ENCODE measurements at places on chromosomes 16 and 17. TPM values are rescaled to one million over a fixed set of nuclear protein-coding genes. Genes with fewer than 3 reads are reported as not detected.
A peak's percentile ranks its signal among the peaks of the same experiment; 100 is the strongest.

GRCh38 chr16:11615748-11616447 is 29.2 kb upstream of the LITAF start:
- H3K4me3 ChIP-seq: peak overlapping the region; percentile 63
- H3K27ac ChIP-seq: peak overlapping the region; percentile 83
- H3K27me3 ChIP-seq: no peaks in the 10 kb centered on the region
- DNase-seq: no peak
- no peaks in the 10 kb centered on the region for H3K36me3 ChIP-seq
- H3K4me1 ChIP-seq: peaks cover 61% of the 10 kb centered on the region

Gene TP53TG3C
- not detected for polyA plus RNA-seq

Gene TTLL6
- not detected for polyA plus RNA-seq

DNA sequence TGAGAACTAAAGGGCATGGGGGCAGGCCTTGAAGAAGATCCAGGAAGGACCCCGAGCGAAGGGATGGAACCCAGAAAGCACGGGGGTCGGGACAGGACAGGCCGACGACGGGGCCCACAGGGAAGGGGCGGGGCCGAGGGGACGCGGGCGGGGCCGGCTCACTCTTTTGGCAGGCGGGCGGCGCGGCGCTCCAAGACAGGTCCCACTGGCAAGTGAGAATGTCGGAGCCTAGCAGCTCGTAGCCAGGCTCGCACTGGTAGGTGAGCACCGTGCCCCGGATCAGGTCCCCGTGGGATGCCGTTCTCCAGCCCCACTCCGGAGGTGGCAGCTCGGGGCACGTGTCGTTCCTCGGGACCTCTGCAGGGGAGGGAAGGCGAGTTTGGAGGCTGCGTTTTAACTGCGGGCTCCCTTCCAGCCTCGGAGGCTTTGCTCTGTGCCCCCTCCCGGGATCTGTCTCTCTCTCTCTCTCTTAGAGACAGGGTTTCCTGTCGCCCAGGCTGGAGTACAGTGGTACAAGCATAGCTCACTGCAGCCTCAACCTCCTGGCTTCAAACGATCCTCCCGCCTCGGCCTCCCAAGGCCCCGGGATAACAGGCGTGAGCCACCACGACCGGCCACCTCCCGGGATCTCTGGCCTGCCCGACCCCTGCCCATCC is 13.7 kb upstream of the CDIPT start:
- peaks cover 16% of the 10 kb centered on the region for H3K4me1 ChIP-seq
- peaks cover 34% of the 10 kb centered on the region for H3K27me3 ChIP-seq
- H3K36me3 ChIP-seq: no peaks in the 10 kb centered on the region
- H3K27ac ChIP-seq: no peak overlapping the region
- DNase-seq: peak; percentile 15

Gene SPHK1
- polyA plus RNA-seq: 0.31 TPM

DNA sequence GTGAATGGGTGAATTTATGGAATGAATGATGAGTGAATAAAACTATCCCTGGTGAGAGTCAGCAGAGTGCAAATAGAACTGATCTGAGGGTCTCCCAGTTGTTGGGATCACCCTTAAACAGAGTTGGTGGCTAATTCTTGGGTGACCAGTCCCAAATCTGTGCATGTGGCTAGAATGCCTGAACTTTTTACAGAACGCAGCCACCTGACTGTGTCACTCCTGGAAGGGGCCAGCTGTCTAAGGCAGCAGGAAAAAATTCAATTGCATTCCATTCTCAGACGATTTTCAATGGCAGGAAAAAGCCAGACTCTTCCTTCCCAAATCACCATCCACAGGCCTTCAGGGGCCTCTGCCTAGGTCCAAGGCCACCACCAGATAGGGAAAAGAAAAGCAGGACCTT is 43.5 kb downstream of the BEAN1 start:
- H3K27ac ChIP-seq: no peak overlapping the region
- peaks cover 11% of the 10 kb centered on the region for H3K4me1 ChIP-seq
- H3K4me3 ChIP-seq: no peak overlapping the region
- DNase-seq: no peak
- H3K27me3 ChIP-seq: peaks cover 14% of the 10 kb centered on the region

Gene KDM6B
- polyA plus RNA-seq: 0.28 TPM

DNA sequence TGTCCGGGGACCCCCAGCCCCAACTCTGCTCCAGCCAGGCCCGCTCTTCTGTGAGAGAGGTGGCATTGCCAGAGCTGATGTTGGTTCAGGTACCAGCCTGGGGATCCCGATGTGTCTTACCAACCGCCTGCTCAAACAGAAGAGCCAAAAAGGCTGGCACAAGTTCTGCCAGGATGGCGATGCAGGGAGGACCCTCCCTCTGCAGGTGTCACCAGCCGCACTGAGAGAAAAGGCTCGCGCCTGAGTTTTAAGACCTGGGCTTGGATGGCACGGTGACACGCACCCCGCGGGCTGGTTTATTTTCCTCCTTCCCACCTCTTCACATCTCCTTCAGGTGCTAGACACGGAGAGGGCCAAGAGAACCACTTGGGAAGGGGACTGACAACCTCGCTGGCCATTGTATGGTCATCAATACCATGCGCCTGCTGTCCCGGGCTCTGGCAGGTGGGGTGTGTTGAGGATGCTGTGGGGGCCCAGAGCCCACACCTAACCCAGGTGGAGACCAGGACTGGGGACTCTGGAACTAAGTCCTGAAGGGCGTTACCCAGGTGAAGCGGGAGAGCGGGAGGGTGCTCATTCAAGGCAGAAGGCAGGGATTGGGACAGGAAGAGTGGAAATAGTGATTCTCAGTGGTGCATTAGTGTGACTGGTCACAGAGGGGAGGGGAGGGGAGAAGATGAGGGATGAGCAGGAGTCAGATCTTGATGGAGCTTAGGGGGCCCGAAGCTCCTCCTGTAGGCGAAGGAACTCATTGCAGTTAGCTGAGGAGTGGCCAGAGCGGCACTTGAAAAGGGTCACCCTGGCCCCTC is 16.3 kb downstream of the FOXJ1 start:
- no peaks in the 10 kb centered on the region for H3K27me3 ChIP-seq
- peaks cover 21% of the 10 kb centered on the region for H3K4me1 ChIP-seq
- no peak overlapping the region for H3K4me3 ChIP-seq
- H3K36me3 ChIP-seq: no peaks in the 10 kb centered on the region
- no peak overlapping the region for H3K27ac ChIP-seq
- DNase-seq: no peak

GRCh38 chr16:80997139-80997798 is 9.4 kb downstream of the CMC2 start:
- peak overlapping the region; percentile 98 for H3K27ac ChIP-seq
- H3K27me3 ChIP-seq: no peaks in the 10 kb centered on the region
- DNase-seq: peak; percentile 32
- H3K4me1 ChIP-seq: peaks cover 62% of the 10 kb centered on the region
- peak overlapping the region; percentile 83 for H3K4me3 ChIP-seq

Gene PLA2G10
- polyA plus RNA-seq: not detected

DNA sequence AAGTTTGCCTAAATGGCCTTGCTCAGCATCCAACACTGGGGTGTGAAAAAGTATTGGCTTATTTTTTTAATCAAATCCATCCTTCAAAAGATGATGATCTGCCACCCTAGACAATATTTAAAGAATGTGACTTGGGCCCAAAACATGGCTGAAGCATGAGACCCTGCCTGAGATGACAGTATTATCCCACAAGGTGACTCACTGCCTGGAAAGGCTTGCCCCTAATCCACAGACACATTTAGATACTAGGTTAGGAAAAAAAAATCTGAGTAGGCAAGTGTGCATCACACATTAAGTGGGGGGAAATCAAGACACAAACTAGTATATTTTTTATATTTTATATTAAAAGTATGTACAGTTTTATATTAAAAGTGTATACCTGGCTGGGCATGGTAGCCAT is 38.4 kb downstream of the TOM1L2 start:
- no peak overlapping the region for H3K4me3 ChIP-seq
- H3K36me3 ChIP-seq: peaks cover 6% of the 10 kb centered on the region
- no peaks in the 10 kb centered on the region for H3K27me3 ChIP-seq

Gene CCL17
- not detected for polyA plus RNA-seq
